Lung (tissue), 17 donors: ENCODE measurements at places on chromosomes 7 and 10. TPM values are rescaled to one million over a fixed set of nuclear protein-coding genes. Genes with fewer than 3 reads are reported as not detected.

- H3K36me3 ChIP-seq = peaks cover 8% of the 10 kb centered on the region
- no peak overlapping the region for H3K27ac ChIP-seq
- H3K4me3 ChIP-seq = no peak overlapping the region
- peaks cover 3% of the 10 kb centered on the region for H3K4me1 ChIP-seq
- DNase-seq = no peak
- no peaks in the 10 kb centered on the region for H3K27me3 ChIP-seq
These were observed 9.9 kb downstream of the BLVRA start for GRCh38 chr7:43768201-43768886.

- no peak overlapping the region for H3K4me3 ChIP-seq
- no peaks in the 10 kb centered on the region for H3K27me3 ChIP-seq
- no peaks in the 10 kb centered on the region for H3K4me1 ChIP-seq
- H3K36me3 ChIP-seq = no peaks in the 10 kb centered on the region
- no peak for DNase-seq
These were observed 171.0 kb upstream of the SEMA3E start for GRCh38 chr7:83819911-83820310.

DNA sequence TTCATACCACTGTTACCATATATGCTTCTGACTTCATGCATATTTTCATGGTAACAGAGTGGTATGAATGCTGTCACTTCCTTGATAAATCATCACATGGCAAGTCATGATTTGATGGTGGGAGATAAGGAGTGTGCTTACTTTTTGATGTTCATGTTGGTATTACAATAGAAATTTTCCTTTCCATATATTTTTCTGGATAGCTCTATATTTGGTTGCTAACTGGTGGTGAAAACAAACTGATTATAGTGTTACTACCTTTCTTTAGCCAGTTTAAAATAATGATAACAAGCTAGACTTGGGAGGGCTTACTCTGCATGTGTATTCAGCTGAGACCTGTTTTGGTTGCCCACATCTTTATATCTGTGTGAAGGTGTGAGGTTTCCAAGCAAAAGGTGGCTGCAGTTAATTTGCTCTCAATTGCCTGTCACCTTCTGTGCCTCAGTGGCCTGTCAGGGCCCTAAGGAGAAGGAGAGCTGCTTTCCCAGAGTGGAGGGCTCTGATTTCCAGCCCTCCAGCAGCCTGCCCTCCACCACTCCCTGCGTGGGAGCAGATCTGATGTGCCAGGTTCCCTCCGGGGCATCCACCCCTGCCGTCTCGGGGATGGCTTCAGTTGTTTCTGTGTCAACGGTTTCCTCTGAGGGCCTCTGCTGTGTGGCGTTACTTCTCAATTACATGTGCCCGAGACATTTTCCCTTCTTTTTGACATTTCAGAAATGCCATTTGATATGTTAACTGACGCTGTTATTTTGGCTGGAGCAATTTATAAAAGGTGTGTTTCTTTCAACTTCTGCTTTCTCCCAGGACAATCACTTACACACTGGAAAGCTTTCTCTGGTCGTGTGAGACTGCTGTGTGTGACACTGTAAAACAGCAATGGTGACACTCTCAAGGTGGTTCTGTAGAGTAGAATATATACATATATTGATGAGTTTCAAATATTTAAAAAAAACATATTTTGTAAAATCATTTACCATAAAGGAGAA, 107.7 kb upstream of the KLF6 start:
- no peak for DNase-seq
- no peaks in the 10 kb centered on the region for H3K27me3 ChIP-seq
- H3K27ac ChIP-seq = no peak overlapping the region
- H3K36me3 ChIP-seq = no peaks in the 10 kb centered on the region
- peaks cover under 1% of the 10 kb centered on the region for H3K4me1 ChIP-seq
- no peak overlapping the region for H3K4me3 ChIP-seq

DNA sequence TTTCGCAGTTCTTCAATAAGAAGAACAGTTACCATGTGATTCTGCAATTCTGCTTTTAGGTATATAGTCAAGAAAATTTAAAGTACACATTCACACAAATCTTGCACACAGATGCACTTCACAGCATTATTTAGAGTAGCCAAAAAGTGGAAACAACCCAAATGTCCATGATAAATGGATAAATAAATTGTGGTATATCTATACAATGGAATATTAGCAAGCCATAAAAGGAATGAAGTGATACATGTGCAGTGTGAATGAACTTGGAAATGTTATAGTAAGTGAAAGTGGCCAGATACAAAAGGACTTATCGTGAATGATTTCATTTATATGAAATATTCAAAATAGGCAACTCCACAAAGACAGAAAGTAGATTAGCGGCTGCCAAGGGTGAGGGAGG, 109.1 kb downstream of the AGMO start:
- DNase-seq = no peak
- no peaks in the 10 kb centered on the region for H3K27me3 ChIP-seq
- H3K27ac ChIP-seq = no peak overlapping the region
- no peaks in the 10 kb centered on the region for H3K36me3 ChIP-seq

GRCh38 chr7:132082394-132082793, 493.9 kb downstream of the PLXNA4 start:
- no peak for DNase-seq
- no peak overlapping the region for H3K27ac ChIP-seq
- no peak overlapping the region for H3K4me3 ChIP-seq

DNA sequence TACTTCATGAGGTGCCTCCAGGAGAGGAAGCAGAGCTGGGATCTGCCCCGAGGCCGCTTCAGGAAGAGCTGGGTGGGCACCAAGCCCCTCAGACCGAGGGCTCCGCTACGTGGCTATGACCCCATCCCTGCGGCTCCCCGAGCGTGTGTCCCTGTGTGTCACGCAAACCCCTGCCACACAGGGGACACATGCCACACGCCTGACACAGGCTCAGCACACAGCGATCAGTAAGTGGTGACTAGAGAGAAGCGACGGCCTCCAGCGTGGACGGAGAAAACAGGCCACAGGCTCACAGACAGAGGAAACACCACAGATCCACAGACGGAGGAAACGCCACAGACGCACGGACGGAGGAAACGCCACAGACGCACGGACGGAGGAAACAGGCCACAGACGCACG, 18.5 kb downstream of the DIP2C start:
- no peaks in the 10 kb centered on the region for H3K36me3 ChIP-seq
- no peak overlapping the region for H3K27ac ChIP-seq
- peaks cover 5% of the 10 kb centered on the region for H3K4me1 ChIP-seq
- no peaks in the 10 kb centered on the region for H3K27me3 ChIP-seq

- no peak overlapping the region for H3K4me3 ChIP-seq
- no peaks in the 10 kb centered on the region for H3K36me3 ChIP-seq
- H3K27ac ChIP-seq = no peak overlapping the region
- H3K4me1 ChIP-seq = no peaks in the 10 kb centered on the region
These were observed 28.9 kb downstream of the RAB11FIP2 start for GRCh38 chr10:118017850-118018249.

DNA sequence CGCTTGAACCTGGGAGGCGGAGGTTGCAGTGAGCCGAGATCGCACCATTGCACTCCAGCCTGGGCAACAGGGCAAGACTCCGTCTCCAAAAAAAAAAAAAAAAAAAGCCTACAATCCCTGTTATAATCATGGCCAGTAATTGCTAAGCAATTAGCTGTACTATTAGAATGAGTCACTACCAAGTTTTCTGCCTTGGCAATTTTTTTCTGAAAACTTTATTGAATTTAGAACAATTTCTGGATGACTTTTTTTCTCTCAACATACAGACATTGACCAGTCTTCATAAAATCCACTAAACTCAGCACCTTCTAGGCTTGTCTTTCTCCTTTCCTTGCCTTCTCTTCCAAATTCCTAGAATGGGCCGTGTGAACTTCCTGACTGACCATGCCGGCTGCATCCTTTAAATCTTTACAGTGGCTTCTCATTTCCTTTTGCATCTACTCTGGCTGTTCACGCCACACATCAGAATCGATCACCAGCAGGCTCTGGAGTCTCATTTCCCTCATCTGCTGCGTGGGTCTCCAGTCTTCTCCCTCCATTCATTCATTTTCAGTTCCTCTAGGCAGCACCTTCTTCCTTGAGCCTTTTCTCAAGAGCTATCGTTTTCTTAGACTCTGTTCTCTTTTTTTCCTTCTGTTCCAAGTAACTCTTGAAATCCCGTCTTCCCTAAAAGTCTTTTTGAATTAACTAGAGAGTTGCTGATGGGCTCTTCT, 107.9 kb downstream of the KAT6B start:
- no peak overlapping the region for H3K27ac ChIP-seq
- no peaks in the 10 kb centered on the region for H3K27me3 ChIP-seq
- no peak for DNase-seq
- H3K4me1 ChIP-seq = peaks cover 13% of the 10 kb centered on the region
- no peak overlapping the region for H3K4me3 ChIP-seq
- H3K36me3 ChIP-seq = no peaks in the 10 kb centered on the region

DNA sequence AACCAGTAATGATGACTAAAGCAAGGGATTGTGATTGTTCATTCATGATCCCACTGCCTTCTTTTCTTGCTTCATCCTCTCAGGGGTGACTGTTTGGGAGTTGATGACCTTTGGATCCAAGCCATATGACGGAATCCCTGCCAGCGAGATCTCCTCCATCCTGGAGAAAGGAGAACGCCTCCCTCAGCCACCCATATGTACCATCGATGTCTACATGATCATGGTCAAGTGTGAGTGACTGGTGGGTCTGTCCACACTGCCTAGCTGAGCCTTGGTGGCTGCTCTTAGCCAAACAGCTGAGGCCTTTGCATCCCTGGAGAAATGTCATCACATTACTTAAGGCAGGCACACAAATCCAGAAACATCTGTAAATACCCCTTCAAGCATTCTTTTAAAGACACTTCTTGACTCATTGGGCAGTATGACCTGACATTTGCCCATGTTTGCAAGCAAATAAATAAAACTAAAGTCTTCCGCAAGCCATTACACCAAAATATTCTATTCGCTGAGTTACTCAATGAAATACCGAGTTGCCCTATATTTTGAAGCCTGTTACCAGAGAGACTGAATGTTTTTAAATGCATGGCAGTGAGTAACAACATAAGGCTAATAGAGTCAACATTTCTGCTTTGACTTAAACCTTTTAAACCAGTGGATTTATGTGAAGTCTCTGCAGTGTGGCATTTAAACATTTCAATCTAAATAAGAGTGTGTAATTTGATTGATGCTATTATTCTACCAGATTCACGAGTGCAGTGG, 166.3 kb upstream of the LANCL2 start:
- no peaks in the 10 kb centered on the region for H3K27me3 ChIP-seq
- peaks cover 4% of the 10 kb centered on the region for H3K4me1 ChIP-seq
- no peak overlapping the region for H3K4me3 ChIP-seq
- H3K27ac ChIP-seq = no peak overlapping the region

GRCh38 chr10:133242611-133243356, 5.1 kb downstream of the VENTX start:
- H3K36me3 ChIP-seq = no peaks in the 10 kb centered on the region
- no peak overlapping the region for H3K4me3 ChIP-seq
- peaks cover 12% of the 10 kb centered on the region for H3K27me3 ChIP-seq
- H3K4me1 ChIP-seq = peaks cover 2% of the 10 kb centered on the region

DNA sequence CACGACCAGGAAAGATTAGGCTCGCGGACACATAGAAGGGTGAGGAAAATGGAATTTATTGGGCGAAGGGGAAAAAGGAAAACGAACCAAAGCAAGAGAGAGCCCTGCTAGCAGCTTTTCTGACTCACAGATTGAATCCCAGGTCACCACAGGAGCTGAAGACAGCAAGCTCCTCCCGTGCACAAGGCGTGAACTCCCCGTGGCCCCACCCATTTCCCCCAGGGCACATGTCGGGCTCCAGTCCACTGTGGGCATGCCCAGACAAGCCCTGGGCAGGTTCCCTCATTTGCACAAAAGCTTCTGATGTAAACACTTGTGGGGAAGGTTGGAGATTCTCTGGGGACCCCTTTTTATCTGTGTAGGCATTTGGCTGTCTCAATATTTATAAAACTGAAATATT, 582.4 kb downstream of the SUGCT start:
- no peaks in the 10 kb centered on the region for H3K36me3 ChIP-seq
- H3K27me3 ChIP-seq = no peaks in the 10 kb centered on the region
- H3K27ac ChIP-seq = no peak overlapping the region

GRCh38 chr10:45581216-45581549, 91.4 kb downstream of the ZFAND4 start:
- no peaks in the 10 kb centered on the region for H3K27me3 ChIP-seq
- no peaks in the 10 kb centered on the region for H3K36me3 ChIP-seq
- H3K27ac ChIP-seq = no peak overlapping the region

The APBB1IP gene
- 12.2 TPM for total RNA-seq

The LIPM gene
- not detected for total RNA-seq

The LRRN3 gene
- 4.7 TPM for total RNA-seq

The ENTPD7 gene
- total RNA-seq = 14.6 TPM

The AKR1E2 gene
- total RNA-seq = 5.6 TPM
